Activated naive CD4-positive, alpha-beta T cell treated with anti-CD3 and anti-CD28 coated beads, Interleukin-2, amount 10 ng/mL, durations not matched to agents 7 days and 5 days (primary cell): ENCODE measurements at places on chromosomes 12 and 14.

GRCh38 chr14:106318700-106319099 is 792.3 kb downstream of the TMEM121 start:
- H3K36me3 ChIP-seq: no peaks in the 10 kb centered on the region
- H3K27me3 ChIP-seq: peaks cover 62% of the 10 kb centered on the region
- H3K4me1 ChIP-seq: no peaks in the 10 kb centered on the region
- no peak overlapping the region for H3K27ac ChIP-seq
- peak; percentile 71 for DNase-seq

- H3K27me3 ChIP-seq: peaks cover 40% of the 10 kb centered on the region
- no peaks in the 10 kb centered on the region for H3K36me3 ChIP-seq
- no peak for DNase-seq
- no peak overlapping the region for H3K4me3 ChIP-seq
These were observed 42.7 kb upstream of the GPR132 start for GRCh38 chr14:105107781-105108515.

DNA sequence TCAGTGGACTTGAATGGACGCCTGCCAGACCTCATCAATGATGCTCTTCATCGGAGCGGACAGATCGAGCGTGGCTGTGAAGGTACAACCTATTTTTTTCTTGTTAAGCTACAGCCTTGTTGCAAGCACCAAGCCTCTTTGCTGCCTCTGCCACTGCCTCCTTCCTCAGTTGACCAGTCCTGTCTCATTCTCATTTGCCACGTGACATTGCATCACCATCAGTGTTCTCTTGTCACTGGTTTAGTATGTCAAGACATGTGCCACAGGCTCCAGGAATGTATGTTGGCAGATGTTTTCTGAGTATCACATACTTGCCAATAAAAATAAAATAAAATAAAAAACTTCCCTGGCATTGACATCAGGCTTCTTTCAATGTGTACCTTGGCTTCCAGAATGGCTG is 798.1 kb downstream of the NRXN3 start:
- H3K36me3 ChIP-seq: no peaks in the 10 kb centered on the region
- H3K27me3 ChIP-seq: no peaks in the 10 kb centered on the region
- H3K27ac ChIP-seq: no peak overlapping the region
- no peaks in the 10 kb centered on the region for H3K4me1 ChIP-seq

- no peak overlapping the region for H3K4me3 ChIP-seq
- no peak overlapping the region for H3K27ac ChIP-seq
- DNase-seq: peak; percentile 1
- H3K4me1 ChIP-seq: no peaks in the 10 kb centered on the region
- H3K36me3 ChIP-seq: no peaks in the 10 kb centered on the region
These were observed 127.7 kb upstream of the RTL1 start for GRCh38 chr14:101031186-101031585.

DNA sequence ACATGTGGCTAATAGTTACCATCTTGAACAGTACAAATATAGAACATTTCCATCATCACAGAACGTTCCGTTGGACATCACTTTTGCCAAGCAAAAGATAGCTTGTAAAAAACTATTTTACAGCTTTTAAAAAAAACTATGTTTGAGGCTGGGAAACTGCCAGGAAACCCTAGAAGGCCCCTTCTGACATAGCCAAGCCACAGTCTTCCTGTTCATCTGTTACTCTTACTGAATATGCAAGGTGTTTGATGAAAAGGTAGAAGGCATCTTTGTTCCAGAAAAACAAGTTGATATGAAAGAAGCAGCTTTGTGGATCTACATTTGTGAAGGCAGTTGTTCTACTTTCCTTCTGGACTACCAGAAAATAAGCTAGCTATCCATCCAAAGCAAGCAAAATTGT is 23.6 kb upstream of the WNK1 start:
- peak overlapping the region; percentile 80 for H3K27ac ChIP-seq
- H3K36me3 ChIP-seq: peaks cover 17% of the 10 kb centered on the region
- H3K4me3 ChIP-seq: no peak overlapping the region
- no peaks in the 10 kb centered on the region for H3K27me3 ChIP-seq
- peak; percentile 48 for DNase-seq

GRCh38 chr12:64759035-64759894 is at the start of gene GNS:
TSS of gene GNS (minus strand) at chr12:64759406. CDS start at chr12:64759276, 130 bp downstream.
- peaks cover 48% of the 10 kb centered on the region for H3K4me1 ChIP-seq
- peak within 1 kb of the TSS; percentile 90 for H3K4me3 ChIP-seq
- peak within 1 kb of the TSS; percentile 89 for H3K27ac ChIP-seq

GRCh38 chr12:66584673-66585072 is 94.2 kb downstream of the GRIP1 start:
- no peak overlapping the region for H3K27ac ChIP-seq
- H3K27me3 ChIP-seq: no peaks in the 10 kb centered on the region
- H3K4me3 ChIP-seq: no peak overlapping the region
- H3K36me3 ChIP-seq: no peaks in the 10 kb centered on the region

- H3K4me3 ChIP-seq: no peak overlapping the region
- no peaks in the 10 kb centered on the region for H3K36me3 ChIP-seq
- no peaks in the 10 kb centered on the region for H3K27me3 ChIP-seq
- DNase-seq: no peak
These were observed 515.7 kb downstream of the MED13L start for GRCh38 chr12:115761784-115762183.

DNA sequence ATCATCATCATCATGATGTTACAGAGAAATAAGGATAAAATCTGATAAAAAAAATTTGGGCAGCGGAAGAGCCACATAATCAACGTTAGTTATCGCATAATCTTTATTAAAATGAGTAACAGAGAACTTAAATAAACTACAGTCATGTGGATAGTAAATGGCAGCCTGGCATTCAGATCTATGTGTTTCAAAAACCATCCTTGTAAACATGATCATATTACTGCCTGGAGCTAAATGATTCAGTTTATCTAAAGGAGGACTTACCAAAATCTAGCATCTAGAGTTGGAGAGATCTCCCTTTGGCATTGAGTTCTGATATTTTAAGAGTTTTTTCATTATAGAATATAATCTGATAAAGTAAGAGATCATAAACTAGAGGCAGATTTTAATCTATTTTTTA is 200.1 kb upstream of the MGAT4C start:
- DNase-seq: no peak
- no peaks in the 10 kb centered on the region for H3K4me1 ChIP-seq
- no peaks in the 10 kb centered on the region for H3K36me3 ChIP-seq
- no peak overlapping the region for H3K27ac ChIP-seq

GRCh38 chr14:25009891-25010290 is 40.1 kb downstream of the STXBP6 start:
- peaks cover 3% of the 10 kb centered on the region for H3K27me3 ChIP-seq
- no peak for DNase-seq
- no peak overlapping the region for H3K27ac ChIP-seq
- H3K36me3 ChIP-seq: no peaks in the 10 kb centered on the region

DNA sequence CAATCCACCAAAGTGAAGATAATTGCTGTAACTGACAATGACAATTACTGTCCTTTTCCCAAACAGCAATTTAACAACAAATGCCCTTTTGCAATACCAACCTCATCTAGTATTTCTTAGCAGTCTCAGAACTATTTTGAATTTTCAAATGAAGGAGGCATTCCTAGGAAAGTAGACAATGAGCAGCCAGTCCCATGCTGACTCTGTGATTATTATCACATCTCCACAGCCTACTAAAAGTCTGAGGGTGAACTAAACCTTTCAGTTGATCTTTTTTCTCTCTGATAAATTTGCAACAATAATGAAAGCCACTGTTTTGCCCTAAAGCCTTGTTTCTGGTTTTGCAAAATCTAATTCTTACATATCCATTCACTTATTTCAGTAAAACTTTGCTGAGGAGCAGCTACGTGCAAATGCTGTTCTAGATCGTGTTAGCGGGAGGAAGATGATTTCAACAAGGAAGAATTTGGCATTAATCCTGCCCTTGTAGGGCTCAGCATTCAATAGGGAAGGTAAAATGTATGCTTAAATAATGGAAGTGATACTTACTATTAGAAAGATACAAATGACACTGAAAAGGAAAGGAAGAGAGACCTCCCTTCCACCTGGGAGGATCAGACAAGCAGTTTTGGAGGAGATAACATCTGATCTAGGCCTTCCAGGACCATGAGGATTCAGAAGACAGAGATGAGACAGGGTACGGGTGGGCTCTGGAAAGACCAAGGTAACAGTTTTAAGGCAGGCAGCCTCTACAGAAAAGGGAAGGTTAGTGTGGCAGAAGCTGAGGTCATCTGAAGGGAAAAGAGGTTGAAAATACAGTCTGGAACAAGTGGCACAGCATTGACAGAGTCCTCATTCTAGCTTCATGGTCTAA is 47.4 kb downstream of the SLC38A1 start:
- no peaks in the 10 kb centered on the region for H3K27me3 ChIP-seq
- no peak for DNase-seq
- H3K27ac ChIP-seq: peak overlapping the region; percentile 96
- no peak overlapping the region for H3K4me3 ChIP-seq

DNA sequence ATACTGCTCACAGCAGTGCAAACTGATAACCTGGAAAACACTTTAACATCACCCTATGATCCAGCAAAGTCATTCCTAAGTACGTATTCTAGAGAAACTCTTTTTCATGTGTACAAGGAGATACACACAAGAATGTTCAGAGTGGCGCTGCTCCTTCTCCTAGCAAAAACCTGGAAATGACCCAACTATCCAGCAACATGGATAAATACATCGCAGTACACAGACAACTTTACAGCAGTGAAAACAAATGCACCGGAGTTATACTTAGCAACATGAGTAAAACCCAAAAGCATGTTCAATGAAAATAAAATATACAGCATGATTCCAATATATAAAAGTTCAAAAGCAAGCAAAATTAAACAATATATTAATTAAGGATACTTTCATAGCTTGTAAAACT is 18.7 kb downstream of the SART3 start:
- no peaks in the 10 kb centered on the region for H3K27me3 ChIP-seq
- H3K27ac ChIP-seq: no peak overlapping the region
- DNase-seq: no peak
- H3K4me3 ChIP-seq: no peak overlapping the region
- H3K4me1 ChIP-seq: no peaks in the 10 kb centered on the region
- H3K36me3 ChIP-seq: peaks cover 57% of the 10 kb centered on the region

GRCh38 chr14:100723830-100724437 is 2.8 kb upstream of the DLK1 start:
- no peaks in the 10 kb centered on the region for H3K4me1 ChIP-seq
- H3K27ac ChIP-seq: no peak overlapping the region
- no peak for DNase-seq
- no peaks in the 10 kb centered on the region for H3K36me3 ChIP-seq
- H3K4me3 ChIP-seq: no peak overlapping the region

- H3K36me3 ChIP-seq: peaks cover 2% of the 10 kb centered on the region
- H3K27ac ChIP-seq: peak overlapping the region; percentile 67
- no peak overlapping the region for H3K4me3 ChIP-seq
- no peak for DNase-seq
These were observed 44.7 kb upstream of the USP15 start for GRCh38 chr12:62215506-62215905.

DNA sequence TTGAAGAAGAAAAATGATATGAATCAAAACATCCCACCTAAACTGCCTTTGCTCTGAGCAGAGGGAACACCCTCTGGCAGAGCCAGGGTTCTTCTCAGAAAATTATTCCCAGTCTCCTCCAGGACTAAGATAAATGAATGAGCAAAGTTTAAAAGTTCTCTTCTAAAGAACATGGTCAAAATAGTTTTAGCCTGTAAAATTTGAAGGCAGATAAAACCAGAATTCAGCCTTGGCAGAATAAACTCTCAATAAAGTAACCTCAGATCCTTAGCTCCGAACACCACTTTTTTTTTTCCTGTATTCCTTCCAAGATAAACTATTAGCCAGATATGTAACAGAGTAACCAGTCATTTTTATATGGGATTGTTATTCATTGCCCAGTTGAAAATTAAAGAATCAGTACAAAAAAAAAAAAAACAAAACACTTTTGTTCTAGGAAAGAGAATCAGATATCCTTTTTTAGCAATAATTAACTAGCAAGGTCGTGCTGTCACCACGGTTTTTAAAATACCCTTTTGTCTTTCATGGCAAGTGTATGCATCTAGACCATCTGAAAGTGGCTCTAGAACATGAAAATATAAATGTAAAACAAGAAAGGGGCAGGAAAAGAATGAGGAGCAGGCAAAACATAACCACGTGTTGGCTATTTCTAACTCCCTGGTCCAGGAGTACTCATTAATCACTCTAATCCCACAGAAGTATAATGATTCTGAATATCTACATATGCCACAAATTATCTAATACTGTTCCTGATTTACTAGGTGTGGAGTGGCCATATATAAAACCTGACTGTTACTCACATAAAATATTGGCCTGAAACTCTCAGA is 60.8 kb downstream of the CAPZA3 start:
- no peaks in the 10 kb centered on the region for H3K4me1 ChIP-seq
- no peaks in the 10 kb centered on the region for H3K36me3 ChIP-seq

DNA sequence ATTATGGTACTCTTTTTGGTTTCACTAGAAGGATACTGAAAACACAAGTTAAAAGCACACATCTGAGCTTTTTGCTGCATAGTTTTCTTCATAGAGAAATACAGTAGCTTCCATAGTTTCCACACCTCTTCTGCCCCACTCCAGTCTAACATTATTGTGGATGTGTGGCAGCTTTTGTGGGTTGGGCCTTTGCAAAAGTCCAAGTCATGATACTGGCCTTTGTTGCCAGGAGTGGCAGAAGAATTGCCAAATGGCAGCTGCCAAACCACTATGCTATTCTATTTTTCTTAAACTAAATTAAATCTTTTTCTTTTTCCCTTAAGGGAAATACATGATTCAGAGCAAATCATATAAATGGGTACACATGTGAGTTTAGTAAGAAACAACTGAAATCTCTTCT is 114.8 kb downstream of the PLEKHA5 start:
- H3K27ac ChIP-seq: no peak overlapping the region
- DNase-seq: no peak
- H3K4me1 ChIP-seq: no peaks in the 10 kb centered on the region
- no peak overlapping the region for H3K4me3 ChIP-seq
- H3K27me3 ChIP-seq: peaks cover 4% of the 10 kb centered on the region

GRCh38 chr14:90614696-90615516 is 201.3 kb downstream of the TTC7B start:
- no peaks in the 10 kb centered on the region for H3K4me1 ChIP-seq
- DNase-seq: no peak

DNA sequence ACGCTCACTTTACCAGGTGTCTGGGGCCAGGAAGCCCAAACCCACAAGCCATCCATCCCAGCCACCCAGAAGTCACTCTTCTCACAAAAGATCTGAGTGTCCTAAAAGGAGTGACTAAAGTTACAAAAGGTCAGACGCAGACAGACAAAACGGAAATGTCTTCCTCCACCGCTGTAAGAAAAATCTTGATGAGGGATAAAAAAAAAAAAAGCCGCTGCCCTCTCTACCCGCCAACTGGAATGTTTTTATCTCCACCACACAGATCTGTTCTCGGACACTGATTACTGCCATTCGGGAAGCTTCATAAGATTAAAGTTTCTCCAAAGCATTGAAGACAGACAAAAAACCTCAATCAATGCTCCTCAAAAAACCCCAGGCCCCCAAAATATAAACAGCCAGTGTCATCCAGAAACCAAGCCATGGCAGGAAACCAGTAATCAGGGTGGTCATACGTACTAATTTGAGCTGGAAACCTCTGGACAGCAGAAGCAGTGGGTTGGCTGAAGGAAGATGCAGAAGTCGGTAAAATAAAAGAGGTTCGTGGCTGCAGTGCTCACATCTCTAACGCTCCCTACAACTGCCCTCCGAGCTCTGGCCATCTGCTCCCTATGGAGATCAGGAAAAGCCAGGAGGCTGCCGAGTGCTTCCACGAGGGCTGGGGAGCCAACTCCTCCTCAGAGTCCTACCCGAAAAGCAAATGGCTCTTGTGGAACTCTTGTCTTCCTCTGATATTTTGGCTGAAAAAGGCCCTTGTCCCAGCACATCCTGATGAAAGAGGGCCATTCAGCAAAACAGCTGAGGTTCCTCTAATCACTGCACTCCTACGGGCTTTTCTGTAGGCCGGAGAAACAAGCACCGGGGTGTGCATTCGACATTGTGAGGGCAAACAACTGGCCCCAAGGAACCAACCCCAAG is 30.3 kb downstream of the SSH1 start:
- peaks cover 20% of the 10 kb centered on the region for H3K36me3 ChIP-seq
- no peaks in the 10 kb centered on the region for H3K27me3 ChIP-seq
- peaks cover 38% of the 10 kb centered on the region for H3K4me1 ChIP-seq
- H3K4me3 ChIP-seq: no peak overlapping the region
- DNase-seq: no peak
- no peak overlapping the region for H3K27ac ChIP-seq
